ENCODE measurements at places on chromosomes 12 and 14.

GRCh38 chr14:36848213-36848612 lies 186.6 kb downstream of the PAX9 start:
- no peak for DNase-seq

- peak; percentile 75 for DNase-seq
Observed at GRCh38 chr14:75559451-75560222, 18.8 kb upstream of the FLVCR2 start.

DNA sequence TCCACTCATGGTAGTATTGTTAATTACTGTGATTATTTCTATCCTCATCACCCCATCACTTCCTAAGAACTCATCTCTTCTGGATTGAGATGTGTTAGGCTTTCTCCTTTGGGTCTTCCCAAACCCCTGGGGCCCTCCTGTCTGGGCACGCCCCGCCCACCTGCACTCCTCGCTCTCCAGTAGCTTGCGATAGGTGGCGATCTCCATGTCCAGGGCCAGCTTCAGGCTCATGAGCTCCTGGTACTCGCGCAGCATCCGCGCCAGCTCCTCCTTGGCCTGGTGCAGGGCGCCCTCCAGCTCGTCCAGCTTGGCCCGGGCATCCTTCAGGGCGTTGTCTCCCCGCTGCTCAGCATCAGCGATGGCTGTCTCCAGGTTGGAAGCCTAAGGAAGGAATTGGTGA lies 6.8 kb downstream of the KRT71 start:
- DNase-seq: no peak

- DNase-seq: no peak
Observed at GRCh38 chr12:10661338-10661737, 12.5 kb downstream of the STYK1 start.

DNA sequence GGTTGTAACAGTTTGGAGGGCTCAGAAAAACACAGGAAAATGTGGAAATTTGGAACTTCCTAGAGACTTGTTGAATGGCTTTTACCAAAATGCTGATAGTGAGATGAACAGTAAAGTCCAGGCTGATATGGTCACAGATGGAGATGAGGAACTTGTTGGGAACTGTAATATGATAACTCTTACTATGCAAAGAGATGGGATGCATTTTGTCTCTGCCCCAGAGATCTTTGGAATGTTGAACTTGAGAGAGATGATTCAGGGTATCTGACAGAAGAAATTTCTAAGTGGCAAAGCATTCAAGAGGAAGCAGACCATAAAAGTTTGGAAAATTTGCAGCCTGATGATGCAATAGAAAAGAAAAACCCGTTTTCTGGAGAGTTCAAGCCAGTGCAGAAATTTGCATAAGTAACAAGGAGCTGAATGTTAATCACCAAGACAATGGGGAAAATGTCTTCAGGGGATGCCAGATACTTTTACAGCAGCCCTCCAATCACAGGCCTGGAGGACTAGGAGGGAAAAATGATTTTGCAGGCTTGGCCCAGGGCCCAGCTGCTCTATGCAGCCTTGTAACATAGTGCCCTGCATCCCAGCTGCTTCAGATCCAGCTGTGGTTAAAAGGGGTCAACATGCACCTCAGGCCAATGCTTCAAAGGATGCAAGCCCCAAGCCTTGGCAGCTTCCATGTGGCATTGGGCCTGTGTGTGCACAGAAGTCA lies 572.7 kb upstream of the ATP2B1 start:
- DNase-seq: no peak

- DNase-seq: no peak
Observed at GRCh38 chr12:103169-103981, 36.8 kb downstream of the IQSEC3 start.

GRCh38 chr12:53749986-53750811 lies 1.6 kb downstream of the CISTR start:
- DNase-seq: no peak

DNA sequence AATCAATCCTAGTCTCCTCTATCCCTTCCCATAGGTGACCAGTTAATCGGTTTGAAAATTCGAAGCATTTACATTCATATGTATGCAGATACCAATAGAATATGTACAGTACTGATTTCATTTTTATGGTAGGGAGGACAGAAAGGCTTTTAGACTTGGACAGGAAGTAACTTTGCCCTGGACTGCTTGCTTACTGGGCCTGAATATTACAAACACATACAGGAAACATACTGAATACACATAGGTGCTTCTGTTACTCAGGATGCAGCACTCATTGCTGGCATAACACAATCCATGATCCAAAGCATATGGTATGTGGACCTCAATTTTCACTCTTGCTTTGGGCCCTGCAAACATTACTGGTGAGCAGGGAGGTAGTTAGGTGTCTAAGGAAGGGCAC lies 71.1 kb downstream of the CATSPERB start:
- no peak for DNase-seq

Measured in stimulated activated naive CD4-positive, alpha-beta T cell treated with Interleukin-2 at 50 U/mL for 16 hours (primary cell).